ENCODE measurements at places on chromosomes 12 and 14.
A peak's percentile ranks its signal among the peaks of the same experiment; 100 is the strongest.

DNA sequence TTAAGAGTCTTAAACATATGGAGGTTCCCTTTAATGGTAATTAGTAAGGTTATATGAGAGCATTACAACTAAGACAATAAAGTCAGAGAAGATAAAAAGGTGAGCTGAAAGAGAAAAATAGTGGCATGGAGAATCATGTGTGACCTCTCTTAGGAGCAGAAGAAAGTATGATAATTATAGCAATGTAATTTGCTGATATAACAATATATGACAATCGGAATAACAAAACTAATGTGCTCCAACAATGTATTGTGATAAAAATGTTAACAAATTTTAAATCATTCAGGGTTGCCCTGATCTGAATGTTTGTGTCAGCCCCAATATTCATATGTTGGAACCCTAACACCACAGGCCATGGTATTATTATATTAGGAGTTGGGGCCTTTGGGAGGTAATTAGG, 269.6 kb upstream of the PPFIA2 start:
- no peak for DNase-seq

DNA sequence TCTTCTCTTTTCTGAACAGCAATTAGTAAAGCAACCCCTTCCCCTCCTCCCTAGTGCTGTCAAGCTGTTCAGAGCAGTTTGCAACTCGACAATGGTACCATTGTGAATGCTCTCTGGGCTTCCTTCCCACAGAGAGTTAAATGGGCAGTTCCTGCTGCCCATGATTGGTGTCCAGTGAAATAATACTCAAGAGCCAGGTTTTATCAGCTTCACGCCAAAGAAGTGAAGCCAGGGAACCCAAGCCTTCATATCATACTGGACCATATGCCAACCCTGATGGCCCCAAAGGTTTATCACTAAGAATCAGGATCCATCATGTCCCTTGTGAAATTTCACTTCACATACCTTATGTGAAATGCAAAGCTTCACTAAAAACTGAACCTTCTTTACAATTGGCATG, 24.7 kb downstream of the INSM2 start:
- DNase-seq, result no peak

- no peak for DNase-seq
Measured at GRCh38 chr14:78259831-78260230, 89.7 kb downstream of the NRXN3 start.

DNA sequence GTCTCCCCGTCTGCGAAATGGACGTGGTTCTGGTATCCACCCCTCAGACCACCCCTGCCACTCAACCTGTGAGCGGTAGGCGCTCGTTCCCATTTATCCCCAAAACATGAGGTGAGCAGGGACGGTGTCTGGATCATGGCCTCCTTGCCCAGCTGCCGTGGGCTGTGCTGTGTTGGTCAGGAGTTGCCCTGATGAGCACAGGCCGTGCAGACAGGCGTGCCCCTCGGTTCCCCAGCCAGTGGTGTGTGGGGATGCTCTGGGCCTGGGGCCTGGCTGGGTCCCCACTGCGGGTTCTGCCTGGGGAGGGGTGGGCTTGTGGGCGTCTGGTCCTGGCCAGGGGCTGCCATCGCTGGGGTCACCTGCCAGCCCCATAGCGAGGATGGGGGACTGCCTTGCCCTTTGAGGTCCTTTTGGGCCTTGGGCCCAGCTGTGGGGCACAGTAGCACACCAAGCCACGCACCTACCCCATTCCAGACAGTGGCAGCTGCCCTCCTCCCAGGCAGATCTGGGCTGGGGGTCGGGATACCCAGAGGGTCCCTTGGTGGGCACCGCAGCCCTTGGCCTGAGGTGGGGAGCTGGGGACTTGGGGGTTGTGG, 11.3 kb upstream of the PUS1 start:
- no peak for DNase-seq

- no peak for DNase-seq
Measured at GRCh38 chr14:59245809-59246295, 57.4 kb downstream of the DAAM1 start.

GRCh38 chr14:100408350-100409002, 85.3 kb downstream of the SLC25A47 start:
- no peak for DNase-seq

GRCh38 chr12:3888659-3889058, 15.5 kb upstream of the PARP11 start:
- DNase-seq, result no peak

DNA sequence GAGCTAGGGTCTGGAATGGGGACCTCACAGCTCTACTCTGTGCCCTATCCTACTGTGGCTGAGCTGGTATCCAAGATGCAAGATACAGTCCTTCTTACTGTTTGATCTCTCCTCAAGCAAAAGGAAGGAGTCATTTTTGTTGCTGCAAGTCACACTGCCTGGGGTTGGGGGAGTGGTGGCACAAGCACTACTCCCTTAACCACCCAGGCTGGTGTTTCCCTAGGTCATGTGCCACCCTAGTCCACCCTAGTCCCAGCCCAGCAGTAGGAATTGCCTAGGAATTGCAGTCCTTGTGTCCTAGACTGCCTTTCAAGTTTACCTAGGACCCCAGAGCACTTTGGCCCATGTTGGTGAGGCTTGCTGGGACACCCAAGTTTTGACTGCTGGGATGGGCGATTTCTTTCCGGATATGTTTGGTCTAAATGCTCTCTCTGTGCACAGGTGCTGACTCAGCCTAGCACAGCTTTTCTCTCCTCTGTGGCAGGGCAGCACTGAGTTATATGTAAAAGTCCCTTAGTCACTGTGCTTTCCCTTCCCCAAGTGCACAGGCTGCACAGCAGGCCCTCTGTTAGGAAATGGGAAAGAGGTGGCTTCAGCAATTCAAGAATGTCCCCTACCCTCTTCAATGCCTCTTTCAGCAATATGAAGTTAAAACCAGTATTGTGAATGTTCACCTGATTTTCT, 54.9 kb downstream of the SLC6A15 start:
- no peak for DNase-seq

DNA sequence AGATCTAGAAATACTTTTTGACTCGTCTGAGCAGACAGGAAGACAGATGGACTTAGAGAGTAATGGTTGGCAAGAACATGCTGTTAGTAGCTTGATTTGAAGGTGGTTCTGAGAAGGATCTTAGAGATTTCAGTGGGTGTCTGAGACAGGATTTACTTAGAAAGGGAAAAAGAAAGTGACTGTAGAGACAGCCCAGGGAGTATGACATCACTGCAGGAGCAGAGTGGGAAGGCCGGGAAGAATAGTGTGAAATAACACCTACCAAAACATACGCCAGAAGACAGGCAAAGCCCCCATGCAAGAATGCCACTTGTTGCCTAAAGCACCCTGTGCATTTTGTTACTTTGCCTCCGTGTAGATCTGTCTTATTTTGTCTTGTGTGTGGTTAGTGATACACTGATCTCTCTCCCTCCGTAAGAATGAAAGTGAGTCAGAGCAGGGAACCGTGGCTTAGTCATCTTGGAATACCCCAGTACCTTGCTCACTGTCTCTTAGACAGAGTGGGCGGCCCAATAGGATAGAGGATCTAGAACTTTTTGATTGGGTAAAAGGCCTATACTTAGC, 161.3 kb upstream of the IFNG-AS1 start:
- DNase-seq, result peak; percentile 66

GRCh38 chr12:130222519-130223218, 60.4 kb downstream of the FZD10 start:
- DNase-seq, result no peak

GRCh38 chr14:56099081-56099797, 19.0 kb upstream of the PELI2 start:
- DNase-seq, result no peak

DNA sequence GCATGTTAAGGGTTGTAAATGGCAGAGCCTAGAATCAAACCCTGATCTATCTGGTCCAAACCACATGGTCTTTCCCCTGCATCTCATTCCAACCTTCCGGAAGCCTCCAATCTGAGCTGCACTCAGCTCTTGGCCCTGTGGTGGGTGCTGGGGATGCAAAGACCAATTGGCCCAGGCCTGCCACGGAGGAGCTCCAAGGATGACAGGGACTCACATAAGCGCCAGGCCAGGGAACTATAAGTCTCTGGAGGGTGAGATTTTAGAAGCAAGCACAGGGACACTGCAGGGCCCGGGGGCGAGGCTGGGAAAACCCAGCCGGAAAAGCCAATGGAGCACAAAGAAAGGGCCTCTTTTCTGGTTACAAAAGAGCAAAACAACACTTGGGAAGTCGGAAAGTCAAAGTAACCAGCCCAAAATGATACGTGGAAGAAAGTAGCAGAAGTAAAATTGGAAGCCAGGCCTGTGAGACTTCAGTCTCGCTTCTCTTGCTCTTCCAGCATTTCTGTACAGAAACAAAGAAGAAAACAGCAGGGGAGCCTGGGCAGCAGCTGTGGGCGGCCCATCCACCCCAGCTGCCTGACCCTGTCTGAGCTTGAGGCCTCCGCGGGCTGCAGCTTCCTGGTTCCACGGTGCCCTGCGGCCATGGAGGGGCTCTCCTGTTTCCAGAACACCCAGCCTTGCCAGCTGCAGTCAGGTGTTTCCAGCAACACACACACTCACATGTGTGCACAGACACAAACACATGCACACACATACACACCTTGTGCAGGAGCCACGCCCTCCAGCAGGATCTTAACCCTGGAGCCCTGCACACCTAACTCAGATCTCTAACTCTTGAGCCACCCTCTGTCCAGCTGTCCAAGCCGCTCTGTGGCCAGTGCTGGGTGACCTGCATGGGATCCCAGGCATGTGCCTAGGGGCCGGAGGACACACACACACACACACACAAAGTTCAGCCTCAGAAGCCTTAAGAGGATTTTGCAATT, 178.2 kb downstream of the BCL11B start:
- DNase-seq, result no peak

All from stimulated activated CD4-positive, alpha-beta T cell treated with anti-CD3 and anti-CD28 coated beads, Interleukin-2, amount 100 ng/mL, for 24 hours (primary cell).